ENCODE measurements at places on chromosomes 4 and X. TPM values are rescaled to one million over a fixed set of nuclear protein-coding genes. Genes with fewer than 3 reads are reported as not detected.
A peak's percentile ranks its signal among the peaks of the same experiment; 100 is the strongest.

GRCh38 chr4:168221301-168221700 lies 97.3 kb downstream of the DDX60 start:
- peak; percentile 7 for DNase-seq

FAM9A gene
- polyA plus RNA-seq = not detected

DNA sequence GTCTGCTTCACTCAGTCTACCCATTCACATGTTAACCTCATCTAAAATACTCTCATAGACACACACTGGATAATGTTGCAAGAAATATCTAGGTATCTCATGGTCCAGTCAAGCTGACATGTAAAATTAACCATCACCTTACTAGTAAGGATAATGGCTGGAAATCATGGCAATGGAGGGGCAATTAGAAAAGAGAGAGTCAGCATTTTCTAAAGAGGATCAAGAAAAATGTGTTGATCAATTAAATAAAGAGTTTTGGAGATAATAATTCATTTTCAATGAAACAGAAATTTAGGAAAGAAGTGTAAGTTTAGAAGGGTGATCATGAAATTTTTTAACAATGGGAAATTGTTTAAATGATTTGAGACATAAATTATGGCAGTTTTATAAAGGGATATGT lies 1914.1 kb upstream of the IGFBP7 start:
- no peak for DNase-seq

GAGE12H gene
- polyA plus RNA-seq = not detected

DNA sequence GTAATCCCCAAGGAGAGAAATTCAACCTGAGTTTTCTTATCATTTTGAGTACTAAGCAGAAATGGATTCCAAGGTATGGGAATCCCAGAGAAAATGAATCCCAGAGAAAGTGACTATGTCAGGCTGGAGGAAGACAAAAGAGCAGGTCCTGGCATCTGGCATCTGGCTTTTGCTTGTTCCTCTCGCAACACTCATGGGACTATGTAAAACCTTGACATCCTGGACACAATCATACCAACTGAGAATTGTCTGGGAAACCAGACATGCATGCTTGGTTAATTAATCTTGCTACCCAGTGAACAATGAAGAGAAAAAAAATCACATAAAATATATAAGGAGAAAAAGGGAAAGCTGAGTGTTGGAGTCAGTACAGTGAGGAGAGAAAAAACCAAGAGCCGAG lies 12.9 kb downstream of the DCAF8L1 start:
- DNase-seq = no peak

GRCh38 chr4:3348621-3349020 lies 55.8 kb downstream of the RGS12 start:
- DNase-seq = no peak

DNA sequence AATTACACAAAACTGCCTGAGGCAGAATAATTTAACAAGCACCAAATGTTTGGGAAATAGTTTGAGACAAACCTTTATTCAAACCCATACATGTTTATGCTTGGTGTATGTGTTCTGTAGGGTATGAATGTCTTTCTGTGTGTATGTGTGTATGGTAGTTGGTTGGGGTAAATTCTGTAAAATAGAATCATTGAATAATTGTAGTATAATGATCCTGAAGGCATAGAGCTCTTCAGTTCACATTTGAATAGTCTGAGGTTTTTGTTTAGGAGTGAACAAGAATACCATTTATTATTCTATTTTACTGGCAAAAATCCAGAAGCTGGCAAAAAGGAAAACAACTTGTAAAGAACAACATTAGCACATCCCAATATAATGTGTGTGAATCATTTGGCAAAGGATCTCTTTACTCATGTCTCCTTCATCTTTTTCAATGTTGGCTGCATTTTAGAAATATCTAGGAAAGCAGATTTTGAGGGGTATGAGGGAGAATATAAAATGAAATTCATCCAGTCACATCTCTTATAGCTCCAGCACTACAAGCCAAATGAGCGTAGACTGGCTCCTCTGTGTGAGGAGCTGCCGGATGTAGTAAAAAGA lies 360.0 kb downstream of the CHIC1 start:
- DNase-seq = no peak

- peak; percentile 47 for DNase-seq
Observed at GRCh38 chr4:77203380-77204197, 46.6 kb downstream of the CCNG2 start.

GRCh38 chr4:88646528-88647280 lies 50.9 kb downstream of the NAP1L5 start:
- no peak for DNase-seq

NAP1L5 gene
- 14.4 TPM for polyA plus RNA-seq

DNA sequence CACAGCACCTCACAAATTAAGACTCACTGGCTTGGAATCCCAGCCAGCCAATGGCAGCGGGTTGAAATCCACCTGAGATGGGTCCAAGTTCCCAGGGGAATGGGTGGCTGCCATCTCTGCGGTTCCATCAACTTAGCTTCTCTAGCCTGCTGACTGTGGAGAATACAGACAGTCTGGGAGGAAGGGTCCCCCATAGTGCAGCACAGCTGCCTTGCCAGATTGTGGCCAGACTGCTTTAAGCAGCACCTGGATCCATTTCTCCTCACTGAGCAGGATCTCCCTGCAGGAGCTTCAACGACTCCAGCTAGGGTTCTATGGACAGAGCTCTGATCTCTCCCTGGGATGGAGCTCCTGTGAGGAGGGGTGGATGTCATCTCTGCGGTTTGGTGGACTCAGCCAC lies 51.8 kb downstream of the DCK start:
- no peak for DNase-seq

CXCL10 gene
- 1.6 TPM for polyA plus RNA-seq

DNA sequence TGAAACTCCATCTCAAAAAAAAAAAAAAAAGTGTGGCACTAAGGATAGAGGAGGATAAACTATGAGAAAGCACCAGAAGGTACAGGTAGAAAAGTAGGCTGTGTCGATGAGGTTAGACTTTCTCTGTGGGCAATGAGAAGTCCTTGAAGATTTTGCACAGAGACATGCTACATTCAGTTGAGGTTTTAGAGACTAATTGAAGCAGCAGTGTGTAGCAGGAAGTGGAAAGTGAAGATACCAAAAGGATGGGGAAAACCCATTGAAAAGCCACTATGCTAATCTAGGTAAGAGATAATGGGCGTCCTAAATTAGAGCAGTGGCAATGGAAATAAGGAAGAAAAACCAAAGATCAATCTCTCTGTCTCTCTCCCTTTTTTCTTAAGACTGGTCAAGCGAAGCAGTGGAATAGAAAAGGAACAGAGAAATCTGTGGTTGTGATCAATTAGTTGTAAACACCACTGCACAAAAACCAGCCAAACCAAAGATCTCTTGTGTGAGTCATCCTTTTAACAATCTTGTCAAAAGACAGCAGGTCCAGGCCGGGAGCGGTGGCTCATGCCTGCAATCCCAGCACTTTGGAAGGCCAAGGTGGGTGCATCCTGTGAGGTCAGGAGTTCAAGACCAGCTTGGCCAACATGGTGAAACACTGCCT lies 3.5 kb downstream of the SPINK2 start:
- DNase-seq = no peak

GRCh38 chrX:13506574-13506973 lies 62.8 kb upstream of the EGFL6 start:
- peak; percentile 40 for DNase-seq

GRCh38 chr4:112956484-112956896 lies 93.0 kb upstream of the ANK2 start:
- no peak for DNase-seq

SATL1 gene
- 0.61 TPM for polyA plus RNA-seq

SPACA5 gene
- polyA plus RNA-seq = not detected

PORCN gene
- polyA plus RNA-seq = 9.9 TPM

DNA sequence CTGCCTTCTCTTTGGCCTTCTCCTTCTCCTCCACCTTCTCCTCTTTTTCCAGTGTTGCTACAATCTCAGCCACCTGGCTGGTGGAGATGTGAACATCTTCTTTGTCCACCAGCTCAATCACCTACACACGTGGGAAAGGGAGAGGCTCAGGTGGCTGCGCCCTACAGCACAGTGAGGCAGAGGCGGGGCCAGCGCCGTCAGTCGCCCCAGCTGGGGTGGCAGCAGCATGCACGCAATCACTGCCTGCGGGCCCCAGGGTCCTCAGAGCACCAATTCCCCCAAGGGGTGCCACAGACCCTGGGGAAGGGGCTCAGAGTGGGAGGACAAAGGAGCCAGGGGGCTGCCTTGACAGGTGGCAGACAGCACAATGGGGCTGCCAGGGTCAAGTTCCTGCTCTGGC lies 21.4 kb downstream of the FGFR3 start:
- DNase-seq = no peak

AFM gene
- polyA plus RNA-seq = not detected

DNA sequence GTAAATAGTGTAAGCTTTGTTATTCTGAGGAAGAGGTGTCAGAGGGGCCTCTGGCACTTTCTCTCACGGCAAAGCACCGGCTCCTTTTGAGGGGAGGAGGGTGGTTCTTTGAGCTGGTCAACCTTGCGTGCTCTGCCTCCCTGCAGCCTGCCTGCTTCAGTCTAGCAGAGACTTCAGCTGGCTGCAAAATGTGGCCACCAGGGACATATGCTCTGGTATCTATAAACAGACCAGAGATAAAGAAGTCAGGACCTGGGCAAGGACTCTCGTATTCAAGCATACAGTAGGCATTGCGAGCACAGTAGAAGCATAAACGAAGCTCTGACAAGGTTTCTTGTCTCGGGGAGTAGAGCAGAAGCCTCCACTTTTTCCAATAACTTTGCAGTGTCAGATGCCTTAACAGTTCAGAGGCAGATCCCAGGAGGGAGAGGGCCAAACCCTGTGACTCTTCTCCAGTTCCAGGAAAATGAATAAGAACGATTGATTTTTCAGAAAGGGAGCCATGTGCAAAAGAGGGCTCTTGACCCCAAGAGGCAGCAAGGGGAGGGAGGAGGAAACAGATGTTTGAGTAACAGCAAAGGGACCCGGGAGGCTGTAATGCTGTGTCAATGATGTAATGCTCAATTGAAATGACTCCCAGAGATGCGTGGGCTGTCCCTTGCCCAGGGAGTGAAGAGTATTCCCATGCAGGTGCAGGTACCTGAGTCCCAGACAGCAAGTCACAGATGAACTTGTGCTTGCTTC lies 57.9 kb upstream of the TEX13D start:
- DNase-seq = no peak

DNA sequence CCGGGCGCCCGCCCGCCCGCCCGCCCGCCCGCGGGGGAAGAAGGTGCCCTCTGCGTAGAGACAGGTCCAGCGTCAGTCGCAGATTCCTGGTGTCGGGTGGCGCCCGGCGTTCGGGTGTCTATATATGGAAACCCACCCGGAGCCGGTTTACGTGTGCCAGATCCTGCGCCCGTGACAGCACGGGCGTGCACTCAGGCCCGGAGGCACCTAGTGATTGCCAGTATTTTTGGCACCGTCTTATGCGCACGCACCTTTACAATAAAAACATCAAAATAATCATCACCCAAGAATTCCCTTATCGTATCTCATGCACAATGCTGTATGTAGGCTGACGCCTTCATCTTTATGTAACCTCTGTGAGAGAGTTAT lies 519 bp downstream of the SLC25A4 start:
- no peak for DNase-seq

- no peak for DNase-seq
Observed at GRCh38 chrX:53356186-53356585, 66.3 kb downstream of the SMC1A start.

DNA sequence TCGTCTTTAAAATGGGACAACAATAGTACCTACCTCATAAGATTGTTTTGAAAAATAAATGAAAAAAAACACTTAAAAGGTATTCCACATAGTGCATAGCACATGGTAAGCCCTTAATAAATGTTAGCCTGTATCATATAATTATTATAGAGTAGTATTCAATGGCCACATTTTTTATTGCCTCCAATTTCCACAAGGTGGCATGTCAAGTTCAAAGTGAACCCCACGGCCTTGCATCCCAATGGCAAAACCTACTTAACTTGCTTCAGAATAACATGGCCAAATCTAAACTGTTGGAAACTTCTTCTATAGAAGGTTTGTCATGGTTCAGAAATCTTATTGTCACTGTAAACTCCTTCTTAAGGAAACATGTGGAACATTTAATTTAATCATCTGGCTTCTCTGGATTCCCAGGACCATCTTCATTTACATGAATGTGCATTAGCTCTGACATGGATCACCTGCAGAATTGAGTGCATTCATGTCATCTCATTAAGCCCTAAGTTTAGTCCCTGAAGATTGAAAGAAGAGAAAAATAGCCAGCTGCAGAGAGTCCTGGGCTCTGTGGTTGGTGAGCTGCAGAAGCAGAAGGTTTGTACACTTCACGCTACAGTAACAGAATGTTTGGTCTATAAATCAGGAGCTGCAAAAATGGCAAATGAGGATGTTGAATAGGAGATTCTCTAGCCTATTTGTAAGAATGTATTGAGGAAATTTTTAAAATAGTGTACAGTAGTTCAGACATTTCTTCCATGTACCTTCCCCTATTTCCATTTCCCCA lies 61.0 kb downstream of the ANXA3 start:
- peak; percentile 20 for DNase-seq

- DNase-seq = no peak
Observed at GRCh38 chr4:55553441-55554201, 6.9 kb upstream of the CLOCK start.

DNA sequence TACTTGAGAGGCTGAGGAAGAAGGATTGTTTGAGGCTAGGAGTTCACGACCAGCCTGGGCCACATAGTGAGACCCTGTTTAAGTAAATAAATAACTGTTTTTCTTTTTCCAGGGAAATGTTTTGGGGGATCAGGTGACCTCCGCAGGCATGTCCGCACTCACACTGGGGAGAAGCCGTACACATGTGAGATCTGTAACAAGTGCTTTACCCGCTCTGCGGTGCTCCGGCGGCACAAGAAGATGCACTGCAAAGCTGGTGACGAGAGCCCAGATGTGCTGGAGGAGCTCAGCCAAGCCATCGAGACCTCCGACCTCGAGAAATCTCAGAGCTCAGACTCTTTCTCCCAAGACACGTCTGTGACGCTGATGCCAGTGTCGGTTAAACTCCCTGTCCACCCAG lies 30.5 kb downstream of the ZBTB49 start:
- no peak for DNase-seq

- DNase-seq = no peak
Observed at GRCh38 chr4:96519291-96519690, 679.4 kb downstream of the PDHA2 start.

LPAR4 gene
- polyA plus RNA-seq = 6.6 TPM
